ENCODE measurements at places on chromosomes 3 and 15.

GRCh38 chr15:63070681-63071129 is 28.2 kb downstream of the TPM1 start:
- no peak for DNase-seq

DNA sequence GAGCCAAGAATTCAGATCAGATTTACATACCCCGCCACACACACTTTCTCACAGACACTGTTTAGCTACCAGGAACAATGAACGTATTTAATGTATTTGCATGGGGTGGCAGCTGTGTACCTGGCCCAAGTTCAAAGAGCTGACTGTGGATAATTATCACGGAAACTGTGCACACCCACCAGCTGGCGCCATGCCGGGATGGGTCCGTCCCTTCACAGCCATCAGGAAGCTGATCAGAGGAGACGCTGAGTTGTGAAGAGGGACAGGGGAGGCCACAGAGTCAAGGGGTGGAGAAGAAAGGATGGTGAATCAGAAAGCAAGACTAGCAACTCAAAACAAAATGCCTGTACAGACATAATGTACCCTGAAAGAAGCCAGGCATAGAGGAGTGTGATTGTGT is 13.1 kb upstream of the PLA2G4D start:
- DNase-seq = no peak

GRCh38 chr3:111764645-111765091 is 94.4 kb upstream of the PHLDB2 start:
- DNase-seq = no peak

- no peak for DNase-seq
Measured at GRCh38 chr15:49895347-49896223, 223.4 kb downstream of the ATP8B4 start.

All from GM20000 (cell line).